CD4-positive, alpha-beta T cell treated with Interleukin-4 for 4 hours (primary cell): ENCODE measurements at places on chromosomes 6 and 20.
A peak's percentile ranks its signal among the peaks of the same experiment; 100 is the strongest.

- DNase-seq: no peak
These were observed 109.0 kb upstream of the FLRT3 start for GRCh38 chr20:14446446-14446845.

DNA sequence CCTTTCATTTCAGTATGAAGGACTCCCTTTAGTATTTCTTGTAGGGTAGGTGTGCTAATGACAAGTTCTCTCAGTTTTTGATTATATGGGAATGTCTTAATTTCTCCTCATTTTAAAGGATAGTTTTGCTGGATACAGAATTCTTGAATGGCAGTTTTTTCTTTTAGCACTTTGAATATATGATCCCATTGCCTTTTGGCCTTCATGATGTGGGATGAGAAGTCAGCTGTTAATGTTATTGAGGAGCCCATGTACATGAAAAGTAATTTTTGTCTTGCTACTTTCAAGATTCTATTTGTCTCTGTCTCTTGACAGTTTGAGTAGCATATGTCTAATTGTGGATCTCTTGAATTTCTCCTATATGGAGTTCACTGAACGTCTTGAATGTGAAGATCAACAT, 30.9 kb downstream of the RSPH3 start:
- DNase-seq: no peak

DNA sequence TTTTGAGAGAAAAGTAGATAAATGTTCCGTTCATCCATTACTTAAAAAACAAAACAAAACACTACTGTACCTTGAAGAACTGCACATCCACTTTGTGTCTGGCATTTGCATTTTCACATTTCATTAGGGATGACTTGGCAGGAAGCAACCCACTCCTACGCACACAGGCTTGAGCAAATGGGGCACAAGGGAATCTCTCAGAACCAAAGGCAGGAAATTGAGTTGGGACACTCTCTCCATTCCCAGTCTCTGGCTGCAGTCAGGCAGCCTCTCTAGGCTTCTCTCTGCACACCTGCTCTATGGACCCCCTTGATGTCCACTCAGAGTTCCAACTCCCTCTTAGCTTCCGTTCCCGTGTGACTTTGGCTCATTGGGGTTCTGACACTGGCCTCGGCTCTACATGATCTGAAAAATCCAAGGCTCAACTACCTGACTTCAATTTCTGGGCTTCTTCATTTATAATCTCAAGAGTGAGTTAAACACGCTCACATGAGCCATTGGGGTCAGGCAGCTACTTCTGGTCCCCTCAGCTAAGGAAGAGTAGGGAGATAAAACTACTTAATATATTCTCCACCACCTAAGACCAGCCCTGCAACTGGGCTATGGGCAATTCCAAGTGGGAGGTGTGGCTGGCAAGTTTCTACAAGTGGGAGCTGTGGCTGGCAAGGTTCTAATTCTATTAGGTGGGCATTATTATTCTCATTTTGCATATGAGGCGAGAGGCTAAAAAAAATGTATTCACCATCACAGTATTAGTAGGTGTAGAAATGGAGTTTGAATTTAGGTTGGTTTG, 251.9 kb downstream of the SOD2 start:
- no peak for DNase-seq

DNA sequence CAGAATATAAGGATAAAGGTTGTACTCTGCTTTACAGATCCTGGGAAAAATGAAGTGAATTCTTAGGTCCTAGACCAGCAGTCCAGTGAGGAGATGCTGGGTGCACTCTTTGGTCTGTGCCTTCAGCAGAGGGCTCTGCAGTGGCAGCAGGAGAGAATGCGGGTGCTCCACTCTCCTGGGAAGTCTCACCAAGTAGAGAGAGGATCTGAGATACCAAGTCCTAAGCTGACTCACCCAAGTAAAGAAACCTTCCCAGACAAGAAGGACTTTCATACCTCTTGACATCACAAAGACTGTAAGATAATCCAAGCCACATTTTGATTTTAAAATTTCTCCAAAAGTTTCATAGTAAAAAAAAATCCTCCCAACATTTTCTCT, 116.9 kb upstream of the EMILIN3 start:
- no peak for DNase-seq

GRCh38 chr20:51217347-51218045, 194.6 kb upstream of the KCNG1 start:
- DNase-seq: no peak

DNA sequence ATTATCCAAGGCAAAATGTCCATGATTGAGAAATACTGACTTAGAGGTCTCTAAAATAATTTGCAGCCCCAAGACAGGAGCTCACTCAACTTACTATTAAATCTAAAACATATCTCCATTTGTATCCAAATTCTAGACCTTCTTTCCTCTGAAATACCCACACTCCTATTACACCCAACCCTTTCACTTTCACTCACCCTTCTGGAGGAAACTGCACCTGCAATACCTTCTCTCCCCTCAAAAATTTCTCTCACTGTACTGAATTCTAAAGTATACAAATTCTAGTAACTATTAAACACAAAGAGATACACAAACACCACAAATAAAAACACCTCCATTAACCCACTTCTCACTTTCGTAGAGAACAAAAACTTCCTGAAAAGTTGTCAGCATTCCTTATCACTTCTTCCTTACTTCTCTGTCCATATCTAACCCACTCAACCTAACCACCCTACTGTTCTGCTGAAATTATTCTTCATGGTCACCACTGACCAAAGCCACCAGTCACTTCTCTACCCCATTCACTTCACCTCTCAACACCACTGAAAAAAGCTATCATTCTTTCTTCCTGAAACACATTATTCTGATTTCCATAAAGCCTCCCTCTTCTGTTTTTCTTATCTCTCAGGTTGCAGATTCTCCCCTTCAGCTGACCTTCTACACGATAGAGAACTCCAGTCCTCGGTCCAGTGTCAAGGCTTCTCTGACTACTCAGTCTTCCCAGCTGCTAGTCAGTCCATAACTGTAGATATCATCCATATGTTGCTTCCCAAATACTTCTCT, 12.0 kb downstream of the LMBRD1 start:
- DNase-seq: peak; percentile 7

DNA sequence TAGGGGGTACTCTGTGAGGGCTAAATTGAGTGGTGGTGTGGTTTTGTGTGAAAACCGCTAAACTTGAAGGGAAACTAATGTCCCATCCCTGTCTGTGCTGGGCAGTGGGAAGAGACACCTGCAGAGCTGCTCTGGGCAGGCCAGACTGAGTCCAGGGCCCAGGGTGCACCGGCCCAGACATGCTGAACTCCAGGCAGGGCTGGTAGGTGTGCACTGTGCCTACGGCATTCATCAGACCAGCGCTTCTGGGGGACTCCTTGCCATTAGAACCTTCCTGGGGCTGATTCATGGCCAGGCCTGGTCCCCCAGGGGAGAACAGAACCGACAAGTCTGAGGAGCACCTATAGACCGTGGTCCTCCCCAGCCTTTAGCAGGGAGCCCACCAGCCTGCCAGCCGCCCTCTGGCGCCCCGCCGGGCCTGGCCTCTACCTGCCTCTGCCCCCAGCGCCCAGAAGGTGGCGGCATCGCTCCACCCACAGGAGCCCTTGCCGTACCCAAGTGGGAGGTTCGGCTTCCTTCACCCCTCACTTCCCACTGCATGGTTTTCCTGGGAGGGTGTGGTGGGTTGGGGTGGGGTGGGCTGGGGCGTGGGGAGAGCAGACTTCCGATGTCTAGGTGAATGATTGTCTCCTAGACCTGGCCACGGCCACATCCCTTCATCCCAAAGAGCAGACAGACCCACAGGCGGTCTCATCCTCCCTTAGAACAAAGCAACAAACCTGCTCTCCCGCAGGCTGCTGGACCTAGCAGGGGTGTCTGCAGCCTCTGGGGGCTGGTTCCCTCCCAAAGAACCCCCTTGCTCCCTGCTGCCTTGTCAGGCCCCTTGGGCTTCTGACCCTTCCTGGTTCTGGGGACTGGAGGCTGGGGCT, 15.5 kb downstream of the CCDC167 start:
- peak; percentile 69 for DNase-seq

DNA sequence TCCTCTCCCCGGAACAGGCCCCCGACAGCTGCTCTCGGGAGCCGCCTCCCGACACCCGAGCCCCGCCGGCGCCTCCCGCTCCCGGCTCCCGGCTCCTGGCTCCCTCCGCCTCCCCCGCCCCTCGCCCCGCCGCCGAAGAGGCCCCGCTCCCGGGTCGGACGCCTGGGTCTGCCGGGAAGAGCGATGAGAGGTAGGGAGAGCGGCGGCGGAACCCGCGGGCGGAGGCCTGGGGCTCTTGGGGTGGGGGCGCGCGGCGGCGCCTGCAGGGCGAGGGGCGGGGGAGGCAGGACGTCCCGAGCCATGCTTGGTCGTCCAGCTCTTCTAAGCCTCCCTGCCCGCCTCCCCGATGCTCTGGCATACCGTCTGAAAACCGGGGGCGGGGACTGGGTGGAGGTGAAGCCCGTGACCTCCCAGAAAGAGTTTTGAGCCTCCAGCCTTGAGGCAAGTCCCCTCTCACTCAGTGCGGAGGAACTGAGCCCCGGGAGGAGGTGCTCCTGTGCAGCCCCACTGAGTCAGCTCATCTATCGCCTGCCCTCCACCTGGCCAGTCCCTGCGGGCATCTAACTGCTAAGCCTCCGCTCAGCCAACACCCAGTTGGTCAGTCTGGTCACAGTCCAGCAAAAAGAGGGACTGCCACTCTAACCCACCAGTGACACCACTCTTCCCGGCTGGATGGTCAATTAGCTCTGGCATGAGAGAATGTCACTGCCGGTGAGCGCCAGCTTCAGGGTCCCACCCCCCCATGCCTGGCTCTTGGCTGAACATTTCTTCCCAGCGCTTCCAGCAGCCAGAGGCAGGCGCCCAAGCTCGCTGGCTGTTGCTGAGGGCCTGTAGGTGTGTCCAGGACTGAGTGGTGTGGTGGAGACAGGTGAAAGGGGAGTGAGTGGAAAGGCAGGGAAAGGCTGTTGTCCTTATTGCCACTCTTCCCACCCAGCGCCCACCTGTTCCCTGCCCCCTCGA, 482 bp downstream of the DDR1 start:
- peak; percentile 24 for DNase-seq

GRCh38 chr6:29005183-29005885, at the start of gene ZNF311:
TSS of gene ZNF311 (minus strand) at chr6:29005315. CDS start at chr6:29003954, 1,361 bp downstream.
- peak; percentile 51 for DNase-seq

DNA sequence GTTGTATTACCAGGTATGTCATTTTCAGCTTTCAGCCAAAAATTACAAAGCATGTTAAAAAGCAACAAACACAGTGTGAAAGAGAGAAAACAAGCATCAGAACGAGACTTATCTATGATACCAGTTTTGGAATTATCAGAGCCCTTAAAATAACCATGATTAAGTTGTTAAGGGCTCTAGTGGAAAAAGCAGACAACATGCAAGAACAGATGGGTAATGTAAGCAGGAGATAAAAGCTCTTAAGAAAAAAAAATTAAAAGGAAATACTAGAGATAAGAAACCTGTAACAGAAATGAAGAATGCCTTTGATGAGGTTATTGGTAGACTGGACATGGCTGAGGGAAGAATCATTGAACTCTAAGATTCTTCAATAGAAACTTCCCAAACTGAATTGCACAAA, 127.5 kb upstream of the SCGN start:
- DNase-seq: no peak

- no peak for DNase-seq
These were observed 35.4 kb upstream of the SYNCRIP start for GRCh38 chr6:85678026-85678601.

- DNase-seq: no peak
These were observed 380.8 kb upstream of the IMPG1 start for GRCh38 chr6:76453270-76453669.

DNA sequence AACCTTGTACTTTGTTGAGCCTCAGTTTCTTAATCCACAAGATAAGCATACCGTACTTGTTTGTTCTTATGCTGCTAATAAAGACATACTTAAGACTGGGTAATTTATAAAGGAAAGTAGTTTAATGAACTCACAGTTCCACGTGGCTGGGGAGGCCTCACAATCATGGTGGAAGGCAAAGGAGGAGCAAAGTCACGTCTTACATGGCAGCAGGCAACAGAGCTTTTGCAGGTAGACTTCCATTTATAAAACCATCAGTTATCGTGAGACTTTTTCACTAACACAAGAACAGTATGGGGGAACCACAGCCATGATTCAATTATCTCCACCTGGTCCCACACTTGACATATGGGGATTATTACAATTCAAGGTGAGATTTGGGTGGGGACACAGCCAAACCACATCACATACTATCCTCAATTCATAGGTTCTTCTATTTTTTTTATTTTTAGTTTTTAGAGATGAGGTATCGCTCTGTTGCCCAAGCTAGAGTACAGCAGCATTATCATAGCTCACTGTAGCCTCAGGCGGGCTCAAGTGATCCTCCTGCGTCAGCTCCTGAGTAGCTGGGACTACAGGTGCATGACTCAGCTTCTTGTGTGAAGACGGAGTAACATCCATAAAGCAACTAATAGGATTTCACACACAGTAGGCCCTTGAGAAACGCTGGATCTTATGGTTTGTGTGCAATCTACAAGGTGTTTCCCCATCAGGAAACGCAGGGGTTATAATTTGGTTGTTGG, 76.7 kb upstream of the IYD start:
- DNase-seq: no peak

GRCh38 chr6:1603708-1604107, 6.0 kb upstream of the FOXC1 start:
- no peak for DNase-seq

DNA sequence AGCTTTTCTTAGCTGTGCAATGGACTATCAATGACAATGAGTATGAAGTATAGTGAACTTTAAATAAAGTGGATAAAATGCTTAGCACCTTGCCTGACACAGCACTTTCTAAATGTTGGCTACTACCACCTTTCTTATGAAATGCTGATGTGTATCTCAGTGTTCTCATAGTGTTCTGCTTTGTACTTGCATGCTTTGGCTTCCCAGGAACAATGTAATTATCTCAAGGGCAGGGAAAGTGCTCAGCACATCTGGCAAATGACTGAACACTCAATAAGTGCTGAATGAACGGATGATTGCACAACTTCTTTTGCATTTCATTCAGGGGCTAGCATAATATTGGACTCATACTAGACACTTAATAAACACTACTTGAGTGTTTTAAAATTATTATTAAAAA, 28.2 kb upstream of the NOX3 start:
- DNase-seq: no peak

DNA sequence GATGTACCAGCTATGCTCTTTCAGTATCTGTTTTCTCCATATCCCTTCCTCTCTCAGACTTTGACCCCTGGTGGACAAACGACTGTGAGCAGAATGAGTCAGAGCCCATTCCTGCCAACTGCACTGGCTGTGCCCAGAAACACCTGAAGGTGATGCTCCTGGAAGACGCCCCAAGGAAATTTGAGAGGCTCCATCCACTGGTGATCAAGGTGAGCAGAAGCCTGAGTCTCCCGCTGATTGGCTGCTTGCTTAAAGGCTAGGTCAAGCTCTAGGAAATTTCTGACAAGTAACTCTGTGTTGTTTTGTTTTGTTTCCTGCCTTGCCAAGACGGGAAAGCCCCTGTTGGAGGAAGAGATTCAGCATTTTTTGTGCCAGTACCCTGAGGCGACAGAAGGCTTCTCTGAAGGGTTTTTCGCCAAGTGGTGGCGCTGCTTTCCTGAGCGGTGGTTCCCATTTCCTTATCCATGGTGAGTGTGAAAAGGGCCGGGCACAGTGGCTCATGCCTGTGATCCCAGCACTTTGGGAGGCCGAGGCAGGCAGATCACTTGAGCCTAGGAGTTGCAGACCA, 28.6 kb downstream of the C6orf89 start:
- peak; percentile 59 for DNase-seq

- no peak for DNase-seq
These were observed 112.4 kb downstream of the BFSP1 start for GRCh38 chr20:17418737-17419136.

- no peak for DNase-seq
These were observed 13.4 kb downstream of the ZNF318 start for GRCh38 chr6:43355862-43356590.

- DNase-seq: no peak
These were observed 123.0 kb upstream of the SNX9 start for GRCh38 chr6:157699777-157700636.

GRCh38 chr6:33050014-33050810, 23.2 kb downstream of the HLA-DPA1 start:
- DNase-seq: no peak
